ENCODE measurements at places on chromosomes 12 and 14. TPM values are rescaled to one million over a fixed set of nuclear protein-coding genes. Genes with fewer than 3 reads are reported as not detected.

GRCh38 chr14:64825006-64825405 lies 54.7 kb downstream of the SPTB start:
- no peak for DNase-seq

GRCh38 chr14:77212943-77213678 lies 31.5 kb downstream of the TMEM63C start:
- peak; percentile 95 for DNase-seq

DNA sequence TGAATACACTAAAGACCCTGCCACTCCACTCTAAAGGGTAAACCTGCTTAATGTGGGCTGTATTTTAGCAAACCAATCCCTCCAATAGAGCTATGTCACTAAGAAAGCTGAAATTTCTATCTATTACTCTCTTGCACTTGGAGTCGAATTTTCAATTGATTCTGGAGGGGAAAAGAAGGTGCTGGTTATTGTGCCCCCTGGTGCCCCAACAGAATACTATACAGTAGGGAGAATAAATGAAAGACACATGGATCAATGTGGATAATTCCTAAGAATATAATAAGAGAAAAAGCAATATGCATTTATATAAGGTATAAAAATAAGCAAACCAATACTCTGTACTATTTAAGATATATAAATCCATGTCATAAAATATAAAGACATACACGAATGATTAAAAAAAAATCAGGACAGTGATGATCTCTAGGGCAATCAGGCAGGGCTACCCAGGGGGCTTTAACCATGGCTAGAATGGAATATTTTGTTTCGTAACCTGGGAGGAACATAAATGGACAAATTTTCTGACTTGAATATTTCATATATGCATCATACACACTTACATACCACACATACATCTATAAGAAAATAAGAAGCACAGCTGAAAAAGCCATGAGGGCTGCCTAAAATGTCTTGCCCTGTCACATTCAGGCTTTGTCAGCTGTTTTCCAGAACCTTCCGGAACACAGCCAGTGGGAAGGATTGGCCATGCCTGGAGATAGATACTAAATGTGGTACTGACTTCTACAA lies 54.4 kb downstream of the EFCAB11 start:
- DNase-seq = peak; percentile 29

- no peak for DNase-seq
Observed at GRCh38 chr12:25052196-25052913, 103.5 kb upstream of the BCAT1 start.

- DNase-seq = no peak
Observed at GRCh38 chr14:102988054-102988453, 65.6 kb downstream of the AMN start.

DNA sequence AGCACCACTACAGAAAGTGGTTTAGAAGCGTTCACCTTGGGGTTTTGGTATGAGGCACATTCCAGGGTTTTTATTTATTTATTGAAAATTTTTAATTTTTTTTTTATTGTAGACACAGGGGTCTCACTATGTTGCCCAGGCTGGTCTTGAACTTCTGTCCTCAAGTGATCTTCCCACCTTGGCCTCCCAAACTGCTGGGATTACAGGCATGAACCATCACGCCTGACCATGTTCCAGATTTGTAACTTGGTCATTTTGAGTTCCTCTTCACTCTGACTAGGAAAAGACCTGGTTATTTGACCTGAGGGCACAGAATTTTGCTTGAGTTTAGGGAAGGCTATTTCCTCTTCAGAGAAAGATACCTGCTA lies 3.1 kb downstream of the MLEC start:
- DNase-seq = no peak

DNA sequence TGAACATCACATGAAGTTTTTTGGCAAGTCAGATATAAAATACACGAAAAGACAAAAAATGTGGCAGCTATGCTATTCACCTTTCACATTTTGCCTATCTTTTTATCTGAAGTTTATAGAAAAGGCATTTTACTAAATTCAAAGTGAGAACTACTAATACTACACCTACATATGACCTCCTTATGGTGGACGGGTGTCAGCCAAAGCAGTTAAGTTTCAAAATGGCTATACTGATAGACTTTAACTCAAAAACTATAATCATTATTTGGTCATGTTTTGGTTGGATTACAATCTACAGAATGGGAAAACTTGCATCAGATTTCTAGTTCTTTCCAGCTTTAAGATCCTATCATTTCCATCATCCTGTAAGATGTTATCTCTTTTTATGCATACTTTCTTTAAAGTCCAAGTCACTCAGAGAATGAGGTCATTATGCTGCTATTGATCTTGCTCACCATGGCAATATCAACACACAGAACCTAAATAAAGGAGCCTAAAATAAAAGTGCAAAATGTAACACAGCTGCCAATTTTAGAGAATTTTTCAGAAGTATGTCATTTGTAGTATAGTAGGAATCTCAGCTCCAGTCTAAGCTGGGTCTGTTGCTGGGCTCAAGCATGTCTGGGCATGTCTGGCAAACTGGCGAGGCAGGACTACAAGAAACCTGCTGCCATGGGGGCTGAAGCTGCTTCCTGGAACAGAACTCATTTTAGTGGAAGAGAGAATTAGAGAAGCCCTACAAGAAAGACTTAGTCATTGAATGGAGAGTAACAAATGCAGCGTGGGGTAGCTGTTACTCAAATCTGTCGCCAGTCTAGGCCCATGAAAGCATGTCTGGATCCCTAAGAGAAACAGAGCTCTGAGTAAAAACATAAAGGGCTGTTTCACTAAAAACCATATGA lies 7.6 kb upstream of the AEBP2 start:
- DNase-seq = peak; percentile 21

GRCh38 chr12:117671734-117672133 lies 297.1 kb downstream of the KSR2 start:
- peak; percentile 83 for DNase-seq

DNA sequence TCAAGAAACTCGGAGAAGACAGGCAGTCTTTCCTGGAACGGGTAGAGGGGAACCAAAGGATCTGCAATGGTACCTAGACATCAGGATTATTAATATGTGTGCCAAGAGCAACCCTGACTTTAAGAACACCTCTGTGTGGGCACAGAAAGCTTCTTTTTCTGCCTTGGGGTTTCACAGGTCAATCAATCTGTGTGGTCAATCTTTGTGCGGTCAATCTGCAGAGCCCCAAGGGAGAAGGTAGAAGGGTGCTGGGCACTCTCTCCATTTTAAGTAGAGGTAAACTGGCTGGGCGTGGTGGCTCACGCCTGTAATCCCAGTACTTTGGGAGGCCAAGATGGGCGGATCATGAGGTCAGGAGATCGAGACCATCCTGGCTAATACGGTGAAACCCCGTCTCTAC lies 100.7 kb downstream of the ARF6 start:
- no peak for DNase-seq

SYCP3 gene
- total RNA-seq = not detected

AMHR2 gene
- total RNA-seq = 0.29 TPM

DUSP6 gene
- 244 TPM for total RNA-seq

DNA sequence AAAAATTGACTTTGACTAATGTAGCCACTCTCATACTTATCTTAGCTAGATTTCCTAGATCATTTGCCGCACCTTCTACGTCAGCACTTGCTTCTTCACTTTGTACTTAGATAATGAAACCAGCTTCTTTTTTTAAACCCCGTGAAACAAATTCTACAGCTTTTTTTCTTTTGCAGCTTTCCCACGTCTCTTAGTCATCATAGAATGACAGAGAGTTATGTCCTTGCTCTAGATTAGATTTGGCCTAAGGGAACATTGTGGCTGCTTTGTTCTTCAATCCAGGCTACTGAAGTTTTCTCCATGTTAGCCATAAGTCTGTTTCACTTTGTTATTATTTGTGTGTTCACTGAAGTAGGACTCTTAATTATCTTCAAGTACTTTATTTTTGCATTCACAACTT lies 94.9 kb downstream of the SLCO1A2 start:
- DNase-seq = no peak

DNA sequence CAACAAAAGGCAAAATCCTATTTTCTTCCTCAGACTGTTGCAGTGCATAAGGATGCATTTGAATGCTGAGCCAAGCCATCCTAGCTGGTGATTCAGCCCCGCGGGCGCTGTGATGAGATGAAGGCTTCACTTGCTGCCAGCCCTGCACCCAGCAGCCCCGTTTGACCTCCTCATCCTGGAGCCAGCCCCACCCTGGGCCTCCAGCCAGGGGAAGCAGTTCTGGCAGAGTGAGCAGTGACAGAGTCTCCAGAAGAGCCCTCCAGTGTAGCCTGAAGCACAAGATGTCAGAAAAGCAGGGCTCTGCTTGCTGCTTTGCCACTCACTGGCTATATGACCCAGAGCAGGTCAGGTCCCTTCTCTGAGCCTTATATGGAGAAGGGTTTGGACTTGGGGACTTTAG lies 96.2 kb upstream of the HSPB8 start:
- no peak for DNase-seq

GRCh38 chr12:122366685-122367475 lies 55.6 kb downstream of the CLIP1 start:
- peak; percentile 78 for DNase-seq

FBLN5 gene
- 0.58 TPM for total RNA-seq

PTCSC3 gene
- not detected for total RNA-seq

GRCh38 chr14:97806891-97807290 lies 1009.7 kb downstream of the VRK1 start:
- DNase-seq = no peak

MSI1 gene
- total RNA-seq = not detected

GRCh38 chr12:6049587-6049986 lies 74.9 kb downstream of the VWF start:
- DNase-seq = no peak

DNA sequence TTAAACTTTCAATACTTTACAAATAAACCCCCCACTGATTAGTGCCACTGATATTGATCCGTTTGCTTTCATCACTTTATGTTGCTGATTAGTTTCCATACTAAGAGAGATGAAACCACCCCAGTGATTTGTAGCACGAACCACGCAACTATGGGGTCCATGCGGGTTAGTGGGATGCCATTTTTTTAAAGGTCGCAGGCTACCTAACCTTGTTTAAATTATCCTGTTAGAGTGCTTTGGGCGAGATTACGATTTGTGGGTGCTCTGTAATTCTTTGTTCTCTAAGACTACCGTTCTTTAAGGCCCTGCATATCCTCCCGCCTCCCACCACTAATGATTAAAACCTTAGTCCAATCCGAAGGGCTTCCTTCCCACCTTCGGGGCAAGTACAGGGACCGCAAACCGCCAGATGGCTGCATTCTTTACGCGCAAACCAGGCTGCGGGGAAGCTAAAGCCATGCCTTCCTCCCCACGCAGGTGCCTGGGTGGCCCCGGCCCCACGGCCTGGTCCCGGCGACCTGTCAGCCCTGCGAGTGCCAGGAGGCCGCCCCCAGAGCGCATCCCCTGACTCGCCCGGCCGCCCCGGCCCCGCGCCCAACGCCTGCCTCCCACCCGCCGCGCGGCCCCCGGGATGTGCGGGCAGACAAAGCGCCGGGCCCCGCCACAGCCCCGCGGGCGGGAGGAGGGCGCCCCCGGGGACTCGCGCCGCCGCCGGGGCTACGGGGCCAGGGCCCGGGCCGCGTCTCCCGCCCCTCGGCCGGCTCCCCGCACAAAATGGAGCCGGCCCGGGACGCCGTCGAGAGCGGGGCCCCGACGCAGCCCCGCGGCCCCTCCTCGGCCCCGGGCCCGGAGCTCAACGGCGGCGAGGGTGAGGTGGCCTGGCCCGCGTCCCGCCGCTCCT lies 759 bp downstream of the NFYB start:
- DNase-seq = peak; percentile 47

DNA sequence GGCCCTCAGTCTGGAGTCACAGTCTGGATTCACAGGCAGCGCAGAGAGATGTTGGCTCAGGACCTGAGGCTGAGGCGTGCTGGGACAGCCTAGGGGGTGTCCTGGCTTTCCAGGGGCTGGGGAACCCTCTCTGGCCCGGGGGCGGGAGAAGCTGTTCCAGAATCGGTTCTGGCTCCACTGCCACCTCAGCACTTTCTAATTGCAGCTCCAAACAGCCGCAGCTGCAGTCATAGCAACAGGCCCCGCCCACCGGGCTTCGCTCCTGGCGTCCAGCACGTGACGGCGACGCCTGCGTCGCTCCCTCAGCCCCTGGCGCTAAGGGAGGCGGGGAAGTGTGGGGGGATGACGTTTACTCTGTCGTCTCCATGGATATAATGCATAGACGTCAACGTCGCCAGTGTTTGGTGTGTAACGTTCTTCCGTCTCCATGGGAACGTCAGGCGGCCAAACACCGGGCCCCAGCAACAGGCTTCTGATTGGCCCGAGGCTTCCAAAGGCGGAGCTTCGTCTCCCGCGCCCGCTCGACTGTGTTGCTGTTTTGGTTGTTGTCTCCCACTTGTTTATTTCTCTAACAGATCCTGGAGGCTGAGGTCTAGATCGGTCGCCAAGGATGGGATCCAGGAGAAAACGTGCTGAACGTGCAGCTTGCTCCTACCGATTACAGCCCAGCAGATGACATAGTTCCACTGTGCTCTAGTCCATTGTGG lies 19.7 kb upstream of the FOS start:
- DNase-seq = peak; percentile 98

All from PC-3 (cell line).